A549 (cell line): ENCODE measurements at places on chromosomes 3 and 15. TPM values are rescaled to one million over a fixed set of nuclear protein-coding genes. Genes with fewer than 3 reads are reported as not detected.
A peak's percentile ranks its signal among the peaks of the same experiment; 100 is the strongest.

Gene CYP1A1
- 0.46 to 0.62 TPM (median 0.50 TPM) in 3 replicates for polyA plus RNA-seq

Gene CACNA2D3
- 0.03 to 0.12 TPM (median 0.05 TPM) in 3 replicates for polyA plus RNA-seq

Gene HHATL
- not detected in 3 replicates for polyA plus RNA-seq

Gene TRIM42
- polyA plus RNA-seq: not detected in 3 replicates

Gene RASGRF1
- polyA plus RNA-seq: 0.07 to 0.26 TPM (median 0.21 TPM) in 3 replicates

GRCh38 chr3:59321881-59322540, 272.2 kb upstream of the CFAP20DC start:
- DNase-seq: no peak

DNA sequence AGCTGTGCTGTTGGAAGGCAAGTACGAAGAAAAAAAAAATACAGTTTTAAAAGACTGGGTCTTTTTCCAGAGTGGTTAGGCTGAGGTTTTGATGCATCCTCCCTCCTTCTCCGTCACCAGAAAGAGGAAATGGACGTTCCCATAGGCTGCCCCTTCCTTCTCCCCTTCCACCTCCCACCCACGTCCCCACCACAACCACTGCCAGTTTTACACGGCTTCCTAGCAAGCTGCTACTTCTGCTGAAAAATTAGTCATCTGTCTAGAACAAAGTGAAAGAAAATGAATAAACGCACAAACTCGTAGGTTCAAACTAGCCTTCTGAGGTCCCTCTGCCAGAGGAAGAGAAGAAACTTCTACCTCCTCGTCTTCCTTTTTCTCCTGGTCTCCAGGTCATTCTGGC, 71.6 kb upstream of the RPL35A start:
- DNase-seq: no peak

DNA sequence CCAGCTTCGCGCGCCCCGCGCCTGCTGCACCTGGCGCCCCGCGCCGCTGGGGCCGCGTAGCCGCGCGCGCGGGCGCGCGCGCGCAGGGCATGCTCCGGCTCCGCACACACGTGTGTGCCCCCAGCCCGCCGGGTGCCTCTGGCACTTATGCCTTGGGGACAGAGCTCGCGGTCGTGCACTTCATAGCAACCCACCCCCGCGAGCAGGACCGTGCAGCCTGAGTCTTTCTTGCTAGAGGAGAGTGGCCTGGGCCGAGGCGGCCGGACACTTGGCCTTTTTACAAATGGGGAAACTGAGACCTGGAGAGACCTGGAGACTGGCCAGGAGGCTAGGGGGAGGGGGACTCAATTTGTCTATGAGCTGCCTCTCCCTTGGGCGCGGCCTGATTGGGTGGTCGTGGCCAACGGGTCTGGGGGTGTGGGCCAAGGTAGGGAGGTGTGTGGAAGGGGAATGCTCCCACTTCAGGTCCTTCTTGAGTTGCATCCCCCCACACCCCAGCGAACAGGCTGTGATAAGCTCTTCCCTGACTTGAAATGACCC, 562 bp downstream of the NBEAL2 start:
- no peak for DNase-seq

DNA sequence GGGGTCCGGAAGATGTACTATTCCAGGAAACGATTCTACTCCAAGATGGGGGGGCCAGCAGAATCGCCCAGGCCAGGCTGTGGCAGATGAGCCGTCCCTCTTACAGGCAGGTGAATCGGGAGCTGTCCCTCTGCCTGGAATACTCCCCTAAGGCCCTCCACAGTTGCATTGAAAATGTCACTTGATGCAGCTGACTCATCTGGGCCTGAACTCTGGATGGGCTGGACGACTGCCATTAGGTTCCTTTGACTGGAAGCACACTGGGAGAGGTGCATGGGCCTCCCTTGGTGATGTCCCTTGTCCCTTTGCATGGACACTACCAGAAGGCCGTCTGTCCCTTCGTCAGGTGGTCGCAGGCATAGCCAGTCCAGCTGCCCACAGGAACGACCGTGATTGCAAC, 69.6 kb upstream of the HRH1 start:
- DNase-seq: no peak

DNA sequence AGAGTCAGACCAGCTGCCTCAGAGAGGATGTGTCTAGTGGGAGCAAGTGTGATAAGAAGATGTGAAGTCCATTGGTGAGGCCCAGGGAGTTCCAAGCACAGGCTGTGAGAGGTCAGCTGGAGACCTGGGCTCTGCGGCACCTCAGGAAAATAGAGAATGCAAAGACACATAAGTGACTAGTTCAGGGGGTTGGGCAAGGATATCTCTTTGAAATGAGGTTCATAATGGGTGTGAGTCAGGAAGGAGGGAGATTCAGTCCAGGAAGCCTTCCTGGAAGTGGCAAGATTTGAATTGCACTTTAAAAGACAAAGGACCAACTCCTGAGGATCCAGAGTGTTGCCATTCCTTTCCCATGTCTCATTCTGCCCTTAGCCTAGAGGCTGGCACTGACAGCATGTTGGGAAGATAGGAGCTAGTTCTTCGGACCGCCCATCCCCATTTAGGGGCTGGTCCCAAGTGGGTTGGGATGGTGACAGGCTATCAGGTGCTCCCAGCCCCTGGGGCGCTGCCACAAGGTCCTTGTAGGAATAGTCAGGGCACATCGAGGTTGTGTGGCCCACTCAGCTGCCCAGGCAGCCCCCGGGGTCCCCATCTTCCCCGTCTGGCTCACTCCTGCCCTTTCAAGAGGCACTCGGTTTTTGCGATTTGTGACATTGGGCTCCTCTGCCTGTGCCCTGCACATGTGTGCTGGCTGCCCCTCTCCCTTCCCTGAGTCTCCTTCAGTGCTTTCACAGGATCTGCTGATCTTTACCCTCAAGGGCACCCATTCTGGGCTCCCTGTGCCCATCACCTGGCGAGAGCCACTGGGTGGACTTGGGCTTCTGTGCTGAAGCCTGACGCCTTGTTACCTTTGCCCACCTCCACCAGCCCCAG, 23.7 kb downstream of the ESYT3 start:
- DNase-seq: no peak

DNA sequence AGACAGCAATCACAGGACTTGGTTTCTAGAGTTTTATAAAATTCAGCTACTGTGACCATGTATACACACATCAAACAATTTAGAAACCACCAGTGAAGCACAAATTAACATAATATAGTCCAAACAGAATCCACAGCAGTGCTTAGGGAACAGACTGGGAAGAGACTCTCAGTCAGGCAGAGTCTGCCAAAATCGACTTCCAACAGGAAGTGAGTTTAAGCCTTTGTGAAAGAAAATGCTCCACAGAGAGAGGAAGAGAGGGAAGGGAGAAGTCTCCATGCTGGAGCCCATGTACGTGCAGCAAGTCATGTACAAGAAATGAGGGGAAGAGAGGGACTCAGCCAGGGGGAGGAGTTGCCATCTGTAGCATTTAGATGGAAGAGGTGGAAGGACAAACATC, 172.6 kb downstream of the IL5RA start:
- no peak for DNase-seq

GRCh38 chr3:169118666-169119370, 544.7 kb downstream of the MECOM start:
- no peak for DNase-seq

DNA sequence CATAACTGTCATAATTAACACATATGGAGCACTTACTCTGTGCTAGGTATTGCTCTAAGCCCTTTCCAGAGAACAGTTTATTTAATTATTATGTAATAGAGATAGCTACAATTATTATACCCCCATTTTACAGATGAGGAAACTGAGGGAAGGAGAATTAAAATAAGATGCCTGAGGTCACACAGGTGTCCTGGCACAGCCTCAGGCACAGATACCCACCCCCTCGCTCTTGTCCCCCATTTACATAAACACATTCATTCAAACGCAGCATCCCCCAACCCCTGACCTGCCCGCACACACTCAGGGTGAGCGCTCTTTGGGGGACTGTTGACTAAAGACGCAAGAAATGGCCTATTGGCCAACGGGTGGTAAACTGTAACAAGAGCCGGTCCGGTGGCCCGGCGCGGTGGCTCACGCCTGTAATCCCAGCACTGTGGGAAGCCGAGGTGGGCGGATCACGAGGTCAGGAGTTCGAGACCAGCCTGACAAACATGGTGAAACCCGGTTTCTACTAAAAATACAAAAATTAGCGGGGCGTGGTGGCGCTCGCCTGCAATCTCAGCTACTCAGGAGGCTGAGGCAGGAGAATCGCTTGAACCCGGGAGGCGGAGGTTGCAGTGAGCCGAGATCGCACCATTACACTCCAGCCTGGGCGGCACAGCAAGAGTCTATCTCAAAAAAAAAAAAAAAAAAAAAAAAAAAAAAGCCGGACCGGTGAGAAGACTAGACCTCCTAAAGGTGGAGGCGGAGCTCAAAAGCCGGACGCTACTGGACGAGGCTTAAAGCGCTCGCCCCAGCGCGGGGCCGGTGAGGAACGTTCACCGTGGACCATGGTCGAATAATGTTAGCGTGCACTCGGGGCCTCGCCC, 1.9 kb upstream of the ISL2 start:
- no peak for DNase-seq

GRCh38 chr3:31057891-31058290, 163.4 kb upstream of the GADL1 start:
- no peak for DNase-seq

DNA sequence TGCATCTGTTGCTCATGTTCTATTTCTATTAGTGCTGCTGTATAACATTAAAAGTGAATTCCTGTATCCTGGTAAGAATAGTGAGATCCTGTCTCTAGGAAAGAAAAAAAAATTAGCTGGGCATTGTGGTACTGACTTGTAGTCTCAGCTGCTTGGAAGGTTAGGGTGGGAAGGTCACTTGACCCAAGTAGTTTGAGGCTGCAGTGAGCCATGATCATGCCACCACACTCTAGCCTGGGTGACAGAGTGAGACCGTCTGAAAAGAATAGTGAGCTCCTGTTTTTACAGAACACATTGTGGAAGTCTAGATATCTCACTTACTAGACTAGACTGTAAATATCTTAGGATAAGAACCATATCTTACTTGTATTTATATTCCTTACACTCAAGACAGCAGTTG, 4.6 kb downstream of the ATP11B start:
- DNase-seq: no peak

GRCh38 chr3:45939341-45939771, 3.9 kb upstream of the CXCR6 start:
- DNase-seq: no peak

DNA sequence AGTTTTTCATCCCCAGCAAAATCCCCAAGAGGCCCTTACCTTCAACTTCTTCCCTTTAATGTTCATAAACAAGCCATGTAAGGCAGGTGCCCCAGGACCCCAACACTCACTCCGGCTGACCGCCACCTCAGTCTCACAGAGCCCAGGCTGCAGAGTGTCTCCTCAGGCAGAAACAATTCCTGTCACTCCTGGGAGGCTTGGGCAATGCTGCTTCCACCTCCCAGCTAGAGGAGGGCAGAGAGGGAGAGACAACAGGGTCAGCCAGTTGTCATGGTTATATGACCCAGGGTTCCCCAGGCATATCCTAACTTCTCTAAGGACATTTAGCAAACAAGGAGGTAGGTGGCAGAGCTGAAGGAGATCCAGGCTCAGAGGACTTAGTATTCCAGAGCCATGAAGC, at the start of gene PLIN1:
TSS of gene PLIN1 (minus strand) at position 156 of the 400 bp plus-strand sequence. CDS start 1,878 bp downstream, outside the sequence.
- DNase-seq: no peak

DNA sequence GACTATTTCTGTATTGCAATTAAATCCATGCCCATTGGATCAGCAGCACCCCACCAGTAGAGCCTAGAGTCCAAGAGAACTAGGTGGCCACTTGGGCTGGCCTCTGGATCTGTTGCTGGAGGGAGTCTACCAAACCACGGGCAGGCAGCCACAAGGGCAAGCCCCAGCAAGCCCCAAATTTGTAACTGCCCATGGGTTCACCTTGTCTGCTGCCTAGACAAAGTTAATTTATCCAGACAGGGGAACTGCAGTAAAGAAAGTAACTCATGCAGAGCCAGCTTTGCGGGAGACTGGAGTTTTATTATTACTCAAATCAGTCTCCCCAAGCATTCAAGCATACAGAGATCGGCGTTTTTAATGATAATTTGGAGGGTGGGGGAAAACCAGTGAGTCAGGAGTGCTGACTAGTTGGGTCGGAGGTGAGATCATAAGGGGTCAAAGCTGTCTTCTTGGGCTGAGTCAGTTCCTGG, 74.0 kb upstream of the TERB2 start:
- no peak for DNase-seq

DNA sequence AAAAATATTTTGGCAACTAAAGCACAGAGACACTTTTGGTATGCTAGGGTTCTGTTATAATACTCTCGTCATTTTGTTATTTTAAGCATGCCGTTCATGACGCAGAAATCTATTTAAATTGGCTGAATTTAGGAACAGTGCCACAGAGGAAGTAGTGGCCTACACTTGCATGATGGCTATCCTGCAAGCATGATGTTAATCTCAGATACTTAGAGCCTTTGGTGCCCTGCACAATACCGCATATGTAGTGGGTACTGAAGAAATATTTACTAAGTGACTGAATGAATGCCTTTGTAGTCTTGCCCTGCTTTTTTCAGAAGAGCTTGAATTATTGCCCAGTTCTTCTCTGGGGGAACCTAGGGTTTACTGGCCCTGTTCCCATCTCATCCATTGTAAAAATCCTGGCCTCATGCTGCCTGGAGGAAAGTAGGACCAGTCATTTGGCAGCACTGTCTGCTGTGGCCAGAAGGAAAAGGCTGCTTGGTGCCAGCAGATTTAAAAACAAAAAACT, 79.0 kb downstream of the SERPINI1 start:
- peak; percentile 78 for DNase-seq

DNA sequence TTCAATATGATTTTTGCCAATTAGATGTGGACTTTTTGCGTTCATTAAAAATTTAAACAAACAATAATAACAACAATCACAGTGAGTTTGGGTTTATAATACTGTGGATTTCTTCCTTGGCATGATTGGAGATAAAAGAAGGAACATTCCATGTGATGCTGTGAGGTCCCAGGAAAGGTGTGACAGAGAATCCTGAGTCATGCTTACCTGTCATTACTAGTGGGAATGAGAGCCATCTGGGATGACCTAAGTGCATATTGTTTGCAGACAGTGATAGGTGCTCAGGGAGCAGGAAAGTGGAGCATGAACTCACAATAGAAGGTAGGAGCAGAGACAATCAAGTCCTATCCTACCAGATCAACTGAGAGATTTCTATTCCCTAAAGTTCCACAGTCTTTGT, 766.5 kb upstream of the CFAP20DC start:
- peak; percentile 26 for DNase-seq
